ENCODE measurements at places on chromosomes 16 and 17.

GRCh38 chr17:59131131-59131530, 23.9 kb downstream of the SKA2 start:
- no peak for DNase-seq

DNA sequence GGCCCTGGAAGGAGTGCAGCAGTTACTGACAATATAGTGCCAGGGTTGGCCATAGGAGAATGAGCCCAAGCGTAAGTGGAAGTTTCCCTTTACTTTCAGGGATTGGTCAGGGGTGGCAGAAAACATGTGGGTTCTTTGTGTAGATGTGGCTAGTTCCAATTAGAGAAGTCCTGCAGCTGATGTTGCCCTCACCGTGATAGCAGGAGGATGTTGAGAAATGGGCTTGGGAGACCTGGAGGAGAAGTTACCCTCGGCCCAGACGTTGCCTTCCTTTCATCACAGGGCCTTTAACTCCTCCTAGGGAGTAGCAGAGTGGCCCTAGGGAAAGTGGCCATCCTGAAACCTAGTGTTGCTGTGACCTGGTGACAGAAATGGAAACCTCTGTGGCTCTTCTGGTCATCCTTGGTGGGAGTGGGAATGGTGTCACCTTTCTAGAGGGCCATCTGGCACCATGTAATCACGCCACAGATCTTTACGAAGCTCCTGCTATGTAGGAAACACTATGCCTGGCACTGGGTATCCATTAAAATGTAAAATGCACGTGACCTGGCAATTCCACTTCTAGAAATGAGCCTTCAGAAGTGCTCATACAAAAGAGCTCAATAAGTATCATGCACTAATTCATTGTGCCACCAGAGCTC, 6.7 kb downstream of the TMEM92 start:
- no peak for DNase-seq

GRCh38 chr17:12853921-12854320, 64.6 kb downstream of the ARHGAP44 start:
- DNase-seq: no peak

GRCh38 chr16:86818671-86819532, 240.6 kb downstream of the FOXL1 start:
- no peak for DNase-seq

DNA sequence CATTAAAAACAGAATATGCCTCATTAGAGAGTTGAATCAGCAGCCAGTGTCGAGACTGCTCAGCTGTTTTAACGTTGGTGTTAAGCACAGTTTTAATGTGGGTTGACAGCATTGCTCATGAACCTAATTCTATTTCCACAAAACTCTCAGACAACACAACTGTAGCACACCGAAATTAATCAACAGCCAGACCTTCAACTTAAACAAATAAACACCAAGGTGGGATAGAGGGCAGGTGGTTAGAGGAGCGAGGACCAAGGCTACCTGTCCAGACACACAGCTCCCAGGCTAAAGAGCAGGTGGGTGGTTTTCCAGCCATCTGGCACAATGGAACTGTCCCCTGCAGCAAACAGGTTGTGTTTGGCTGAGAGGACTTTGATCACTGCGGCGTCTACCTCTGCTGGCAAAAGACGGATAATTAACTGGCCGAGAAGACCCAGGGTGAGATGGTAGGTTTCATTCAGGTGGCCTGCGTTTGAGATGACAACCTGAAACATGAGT, 69.6 kb upstream of the ATP2A3 start:
- no peak for DNase-seq

DNA sequence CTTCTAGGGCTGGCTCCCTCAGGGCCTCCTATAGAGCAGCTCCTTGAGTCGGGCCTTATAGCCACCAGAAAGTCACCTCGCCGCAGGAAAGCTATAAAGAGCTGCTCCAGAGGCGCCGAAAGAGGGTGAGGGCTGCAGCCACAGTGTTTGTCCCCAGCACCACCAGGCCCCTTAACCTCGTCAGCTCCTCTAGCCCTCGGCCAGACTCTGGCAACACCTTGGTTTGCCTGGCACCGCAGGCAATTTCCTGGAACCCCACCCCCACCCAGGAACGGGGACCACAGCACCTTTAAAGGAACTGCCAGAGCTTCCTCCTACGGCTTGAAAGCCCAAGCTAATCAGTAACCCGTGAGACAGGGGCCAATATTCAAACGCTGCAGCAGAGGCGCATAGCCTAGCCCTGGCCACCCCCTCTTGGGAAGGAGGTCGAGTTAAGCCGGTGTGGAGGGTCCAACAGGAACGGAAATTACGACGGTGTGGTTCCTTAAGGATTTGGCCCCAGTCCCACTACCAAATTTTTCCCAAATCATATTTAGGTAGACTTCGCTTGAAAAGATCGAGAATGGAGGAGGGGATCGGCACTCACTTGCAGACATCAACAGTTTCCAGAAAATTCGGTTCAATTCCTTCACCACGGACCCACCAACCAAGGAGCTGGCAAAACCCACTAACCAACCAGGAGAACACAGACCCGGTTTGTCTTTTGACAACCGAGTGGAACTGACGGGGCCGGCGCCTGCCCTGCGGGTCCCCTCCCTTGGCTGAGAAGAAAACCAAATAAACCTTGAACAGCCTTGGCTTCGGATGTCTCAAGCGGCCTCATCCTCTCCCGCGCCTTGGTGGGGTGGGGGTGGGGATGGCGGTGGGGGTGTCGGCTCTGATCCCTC, 3.0 kb downstream of the HOXB6 start:
- no peak for DNase-seq

- no peak for DNase-seq
Observed at GRCh38 chr17:49497148-49498028, 2.3 kb downstream of the NGFR start.
